Fibroblast of skin of abdomen (primary cell): ENCODE measurements at places on chromosomes 7 and 10.

GRCh38 chr7:87310790-87311419, 34.6 kb upstream of the CROT start:
- DNase-seq = peak; percentile 9

DNA sequence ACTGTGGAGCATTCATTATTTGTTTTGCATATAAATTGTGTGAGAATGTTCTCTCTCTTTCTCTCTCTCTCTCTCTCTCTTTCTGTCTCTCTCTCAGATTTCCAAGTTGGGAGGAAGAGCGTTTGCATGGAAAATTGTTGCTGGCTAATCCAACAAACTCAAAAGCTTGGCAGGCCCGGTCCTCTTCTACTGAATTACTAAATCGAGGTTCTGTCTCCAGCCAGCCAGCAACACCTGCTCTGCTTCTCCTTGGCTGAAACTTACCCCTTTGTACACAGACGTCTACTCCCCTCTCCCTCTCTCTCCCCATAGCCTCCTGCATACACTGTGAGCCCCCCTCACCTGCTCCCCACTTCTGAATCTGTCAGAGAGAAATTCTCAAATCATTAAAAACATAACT, 996.4 kb upstream of the AUTS2 start:
- no peak for DNase-seq

DNA sequence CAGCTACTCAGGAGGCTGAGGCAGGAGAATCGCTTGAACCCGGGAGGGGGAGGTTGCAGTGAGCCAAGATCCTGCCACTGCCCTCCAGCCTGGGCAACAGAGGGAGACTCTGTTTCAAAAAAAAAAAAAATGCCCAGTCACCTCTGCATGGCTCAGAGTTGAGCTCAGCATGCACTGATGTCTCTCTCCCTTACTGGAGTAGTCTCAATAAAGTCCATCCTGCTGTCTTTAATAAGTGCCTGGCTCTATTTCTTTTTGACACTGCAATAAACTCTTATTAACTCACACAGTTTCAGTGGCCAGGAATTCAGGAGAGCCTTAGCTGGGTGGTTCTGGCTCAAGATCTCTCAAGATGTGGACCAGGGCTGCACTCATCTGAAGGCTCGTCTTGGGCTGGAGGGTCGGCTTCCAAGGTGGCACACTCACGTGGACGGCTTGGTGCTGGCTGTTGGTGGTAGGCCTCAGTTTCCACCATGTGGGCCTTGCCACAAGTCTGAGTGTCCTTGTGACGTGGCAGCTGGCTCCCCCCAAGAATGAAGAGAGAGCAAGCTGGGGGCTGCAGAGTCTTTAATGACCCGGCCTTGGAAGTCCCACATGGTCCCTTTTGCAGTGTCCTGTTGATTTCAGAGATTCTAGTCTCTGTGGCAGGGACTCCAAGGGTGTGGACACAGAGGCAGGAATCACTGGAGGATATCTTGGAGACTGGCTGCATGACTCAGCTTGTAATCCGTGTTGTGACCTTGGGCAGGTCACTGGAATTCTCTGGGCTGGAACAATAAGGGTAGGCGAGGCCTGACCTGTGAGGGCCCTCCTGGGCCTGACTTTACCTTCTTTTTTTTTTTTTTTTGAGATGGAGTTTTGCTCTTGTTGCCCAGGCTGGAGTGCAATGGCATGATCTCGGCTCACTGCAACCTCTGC, 85.9 kb upstream of the KMT2C start:
- DNase-seq = no peak

GRCh38 chr7:135490783-135491182, 19.1 kb downstream of the CNOT4 start:
- DNase-seq = peak; percentile 31

GRCh38 chr10:119542988-119543813, 682 bp upstream of the RGS10 start:
- peak; percentile 56 for DNase-seq

DNA sequence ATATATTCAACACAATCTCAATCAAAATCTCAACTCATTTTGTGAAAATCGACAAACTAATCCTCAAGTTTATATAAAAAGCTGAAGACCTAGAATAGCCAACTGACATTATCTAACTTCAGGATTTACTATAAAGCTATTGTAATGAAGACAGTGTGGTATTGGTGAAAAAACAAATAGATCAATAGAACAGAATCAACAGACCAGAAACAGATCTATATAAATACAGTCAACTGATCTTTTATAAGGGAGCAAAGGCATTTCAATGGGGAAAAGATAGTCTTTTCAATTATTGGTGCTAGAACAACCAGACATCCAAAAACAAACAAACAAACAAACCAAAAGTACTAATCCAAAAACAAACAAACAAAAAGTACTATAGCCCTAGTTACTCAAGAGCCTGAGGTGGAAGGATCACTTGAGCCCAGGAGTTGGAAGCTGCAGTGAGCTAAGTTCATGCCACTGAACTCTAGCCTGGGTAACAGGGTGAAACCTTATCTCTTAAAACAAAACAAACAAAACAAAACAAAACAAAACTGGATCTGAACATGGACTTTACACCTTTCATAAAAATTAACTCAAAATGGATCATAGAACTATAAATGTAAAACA, 26.6 kb upstream of the AKR1D1 start:
- DNase-seq = no peak

DNA sequence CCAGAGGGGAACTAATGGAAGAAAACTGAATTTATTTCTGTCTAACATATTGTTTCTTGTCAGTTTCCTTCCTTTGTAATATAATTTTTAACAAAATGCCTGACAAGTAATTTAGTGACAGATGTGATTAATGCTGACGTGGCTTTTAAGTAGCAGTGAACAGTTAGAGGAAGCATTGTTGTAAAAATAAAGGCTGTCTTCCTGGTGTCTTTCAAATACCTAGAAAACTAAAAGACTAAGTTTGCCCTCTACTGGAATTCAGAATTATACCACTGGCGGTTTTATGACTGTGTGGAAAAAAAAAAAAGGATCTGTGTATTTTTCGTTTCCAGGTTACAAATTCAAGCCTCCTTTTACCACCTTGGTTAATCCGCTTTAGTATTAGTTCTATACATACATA, 217.1 kb upstream of the DPP6 start:
- no peak for DNase-seq

DNA sequence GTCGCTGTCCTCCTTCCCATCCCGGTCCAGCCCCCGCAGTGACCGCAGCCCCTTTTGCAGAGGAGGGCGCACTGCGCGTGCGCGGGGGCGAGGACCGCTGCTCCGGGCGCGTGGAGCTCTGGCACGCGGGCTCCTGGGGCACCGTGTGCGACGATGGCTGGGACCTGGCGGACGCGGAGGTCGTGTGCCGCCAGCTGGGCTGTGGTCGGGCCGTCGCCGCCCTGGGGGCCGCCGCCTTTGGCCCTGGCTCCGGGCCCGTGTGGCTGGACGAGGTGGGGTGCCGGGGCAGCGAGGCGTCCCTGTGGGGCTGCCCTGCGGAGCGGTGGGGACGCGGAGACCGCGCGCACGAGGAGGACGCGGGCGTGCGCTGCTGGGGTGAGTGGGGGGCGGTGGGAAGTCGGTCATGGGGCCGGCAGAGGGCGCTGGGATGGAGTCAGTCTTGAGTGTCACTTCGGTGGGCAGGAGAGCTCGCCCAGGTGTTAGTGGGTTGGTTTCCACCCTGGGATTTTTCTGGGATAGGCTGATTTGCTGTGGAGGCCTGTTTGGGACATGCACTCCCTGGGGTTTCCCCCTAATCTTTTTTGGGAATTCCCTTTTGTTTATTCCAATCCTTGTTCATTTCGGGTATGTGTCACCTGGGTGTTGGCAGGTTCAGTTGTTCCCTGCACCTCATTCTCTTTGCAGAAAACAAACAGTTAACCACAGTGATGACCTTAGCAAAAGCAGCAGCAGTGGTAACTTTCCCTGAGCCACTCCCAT, 11.6 kb downstream of the SCART1 start:
- DNase-seq = no peak

- no peak for DNase-seq
Observed at GRCh38 chr7:36796850-36797536, 72.7 kb upstream of the AOAH start.

DNA sequence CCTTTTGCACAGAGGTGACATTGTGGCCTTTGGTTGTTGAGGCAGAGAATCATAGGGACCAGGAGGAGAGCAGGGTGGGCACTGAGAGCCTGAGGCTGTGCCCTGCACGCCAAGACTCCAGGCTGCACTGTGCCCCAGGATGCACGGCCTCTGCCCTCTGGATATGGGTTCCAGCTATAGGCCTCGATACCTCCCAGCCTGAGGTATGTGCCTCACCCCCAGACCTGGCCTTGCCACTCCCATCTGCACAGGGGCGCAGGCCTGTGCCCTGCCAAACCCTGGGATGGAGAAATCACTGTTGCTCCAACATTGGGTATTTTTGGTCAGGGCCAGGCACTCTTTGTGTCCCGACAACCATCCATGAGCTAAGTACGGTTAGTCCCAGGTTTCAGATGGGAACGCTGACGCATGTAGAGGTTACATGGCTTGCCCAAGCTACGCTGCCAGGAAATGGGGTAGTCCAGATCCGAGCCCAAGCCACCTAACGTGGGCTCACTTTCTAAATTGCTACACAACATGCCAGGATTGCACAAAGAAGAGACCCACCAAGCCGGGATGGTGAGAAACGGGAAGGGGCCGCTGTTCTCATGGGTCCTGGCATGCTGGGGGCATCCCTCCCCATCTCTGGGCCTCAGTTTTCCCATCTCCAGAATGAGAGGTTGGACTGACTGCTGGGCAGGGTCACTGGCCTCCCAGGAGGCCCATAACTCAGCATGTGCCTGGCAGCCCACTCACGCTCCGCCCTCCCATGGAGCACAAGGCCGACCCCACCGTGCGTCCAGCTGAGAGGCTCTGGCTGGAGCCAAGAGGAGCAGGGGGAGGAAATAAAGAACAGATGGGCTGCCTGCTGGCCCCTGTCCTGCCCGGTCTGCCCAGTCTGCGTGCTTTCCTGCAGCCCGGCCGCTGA, 44.2 kb downstream of the ZCCHC24 start:
- DNase-seq = peak; percentile 53

GRCh38 chr10:24900888-24901685, 51.3 kb downstream of the PRTFDC1 start:
- DNase-seq = no peak

- peak; percentile 87 for DNase-seq
Observed at GRCh38 chr10:93482145-93482834, at the start of gene MYOF. MYOF (minus strand) TSS chr10:93482334; CDS start chr10:93482194, 140 bp downstream.

- no peak for DNase-seq
Observed at GRCh38 chr7:118755067-118755625, 530.6 kb downstream of the ANKRD7 start.

DNA sequence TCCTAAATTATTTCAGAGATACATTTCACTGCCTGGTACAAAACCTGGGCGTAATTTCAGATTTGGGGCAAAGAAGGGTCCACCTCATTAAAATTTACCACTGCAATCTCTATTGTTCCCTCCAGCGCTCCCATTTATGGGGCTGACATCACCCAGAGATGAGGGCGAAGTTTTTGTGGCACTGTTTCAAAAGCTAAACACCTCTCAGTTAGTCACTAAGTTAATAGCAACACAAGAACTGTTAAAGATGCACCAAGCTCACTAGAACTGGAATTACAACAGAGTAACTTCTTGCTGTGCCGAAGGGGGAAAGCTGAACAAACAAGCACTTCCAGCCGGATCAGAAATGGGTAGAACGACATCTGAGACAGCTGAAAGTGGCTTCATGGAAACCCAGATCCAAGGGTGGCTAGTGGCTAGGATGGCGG, 179.4 kb downstream of the GATA3 start:
- DNase-seq = no peak

DNA sequence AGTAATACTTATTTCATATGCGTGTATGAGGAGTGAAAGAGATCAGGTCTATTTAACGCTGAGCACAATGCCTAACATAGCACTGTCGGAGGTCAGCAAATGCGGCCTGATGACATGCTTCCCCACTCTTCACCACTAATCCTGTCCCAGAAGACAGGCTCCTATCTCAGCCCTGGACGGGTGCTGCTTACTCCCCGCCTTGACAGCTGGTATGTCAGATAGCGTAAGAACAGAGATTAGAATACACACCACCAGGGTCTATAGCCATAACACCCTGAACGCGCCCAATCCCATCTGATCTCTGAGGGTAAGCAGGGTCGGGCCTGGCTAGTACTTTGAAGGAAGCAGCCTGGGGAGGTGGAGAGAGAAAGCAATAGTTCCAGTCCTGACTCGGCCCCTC, 32.3 kb upstream of the TM9SF3 start:
- no peak for DNase-seq

DNA sequence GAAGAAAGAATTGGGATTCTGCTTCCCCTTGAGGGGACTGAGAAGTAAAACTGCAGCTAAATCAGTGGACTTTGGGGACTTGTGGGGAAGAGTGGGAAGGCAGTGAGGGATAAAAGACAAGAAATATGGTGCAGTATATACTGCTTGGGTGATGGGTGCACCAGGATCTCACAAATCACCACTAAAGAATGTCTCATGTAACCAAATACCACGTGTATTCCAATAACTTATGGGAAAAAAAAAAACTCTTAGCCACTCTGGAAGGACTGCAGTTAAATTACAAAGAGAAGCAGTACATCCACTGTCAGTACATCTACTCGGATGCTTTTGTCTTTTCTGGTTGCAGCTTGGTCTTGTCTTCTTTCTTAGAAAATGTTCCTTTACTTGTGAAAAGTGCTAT, 27.4 kb upstream of the GOT1 start:
- DNase-seq = peak; percentile 63

GRCh38 chr10:74502963-74503608, 323.3 kb upstream of the KAT6B start:
- peak; percentile 88 for DNase-seq

DNA sequence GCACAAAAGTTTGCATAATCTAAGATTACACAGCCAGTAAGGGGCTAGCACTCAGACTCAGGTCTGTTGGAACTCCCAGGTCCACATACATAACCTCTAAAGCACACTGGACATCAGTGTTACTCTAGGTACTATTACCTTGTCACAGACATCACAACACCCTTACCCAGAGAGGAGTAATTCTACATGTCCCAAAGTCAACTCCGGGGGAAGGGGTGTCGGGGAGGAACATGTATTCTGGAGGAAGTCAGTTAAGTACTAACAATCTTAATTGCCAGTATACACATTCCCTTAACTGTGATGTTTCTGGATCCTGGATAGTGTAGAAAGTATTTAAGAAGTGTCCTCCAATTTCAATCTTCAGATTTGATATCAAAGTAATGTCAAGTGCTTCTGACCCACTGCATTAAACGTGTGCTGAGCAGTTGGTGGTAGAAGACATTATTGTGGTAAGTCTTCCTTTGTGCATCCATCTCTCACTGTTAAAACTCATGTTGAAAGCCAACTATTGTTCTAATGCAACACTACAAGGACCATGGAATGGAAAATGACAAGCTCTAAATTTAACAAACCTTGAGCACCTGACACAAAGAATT, 155.4 kb downstream of the CRPPA start:
- DNase-seq = no peak

GRCh38 chr7:149431486-149432120, 29.3 kb downstream of the ZNF777 start:
- no peak for DNase-seq

- DNase-seq = no peak
Observed at GRCh38 chr7:7109934-7110333, 72.4 kb upstream of the C1GALT1 start.

GRCh38 chr7:106812027-106812643, 52.9 kb upstream of the PIK3CG start:
- DNase-seq = no peak

- no peak for DNase-seq
Observed at GRCh38 chr7:117017017-117017451, 63.7 kb downstream of the ST7 start.
